ENCODE measurements at places on chromosomes 3 and 15.
A peak's percentile ranks its signal among the peaks of the same experiment; 100 is the strongest.

DNA sequence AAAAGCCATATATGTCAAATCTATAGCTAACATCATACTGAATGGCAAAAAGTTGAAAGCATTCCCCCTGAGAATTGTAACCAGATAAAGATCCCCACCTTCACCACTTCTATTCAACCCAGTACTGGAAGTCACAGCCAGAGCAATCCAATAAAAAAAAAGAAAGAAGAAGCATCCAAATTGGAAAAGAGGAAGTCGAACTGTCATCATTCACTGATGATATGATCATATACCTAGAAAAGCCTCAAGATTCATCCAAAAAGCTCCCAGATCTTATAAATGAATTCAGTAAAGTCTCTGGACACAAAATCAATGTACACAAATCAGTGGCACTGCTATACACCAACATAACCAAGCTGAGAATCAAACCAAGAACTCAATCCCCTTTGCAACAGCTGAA lies 97.4 kb downstream of the CBLB start:
- no peak for DNase-seq

GRCh38 chr15:79371591-79371990 lies 60.5 kb upstream of the MINAR1 start:
- no peak for DNase-seq

- DNase-seq: no peak
Observed at GRCh38 chr3:20250786-20251185, 64.8 kb upstream of the SGO1 start.

- DNase-seq: no peak
Observed at GRCh38 chr15:38631119-38632075, 66.8 kb upstream of the RASGRP1 start.

GRCh38 chr15:68414591-68414990 lies 17.4 kb downstream of the ITGA11 start:
- no peak for DNase-seq

- no peak for DNase-seq
Observed at GRCh38 chr3:43638594-43639447, 17.0 kb upstream of the ANO10 start.

- DNase-seq: no peak
Observed at GRCh38 chr3:38650248-38650951, 913 bp upstream of the SCN5A start.

- DNase-seq: no peak
Observed at GRCh38 chr15:55669270-55669669, 73.7 kb downstream of the PRTG start.

GRCh38 chr15:35663956-35664355 lies 118.0 kb upstream of the DPH6 start:
- DNase-seq: no peak

GRCh38 chr15:101543431-101543830 lies 53.9 kb upstream of the PCSK6 start:
- DNase-seq: no peak

- no peak for DNase-seq
Observed at GRCh38 chr3:44963571-44964325, 12.2 kb downstream of the ZDHHC3 start.

GRCh38 chr15:65300924-65301441 lies 3.5 kb upstream of the RNU5B-1 start:
- no peak for DNase-seq

- no peak for DNase-seq
Observed at GRCh38 chr3:130839813-130840212, 54.1 kb upstream of the ATP2C1 start.

- no peak for DNase-seq
Observed at GRCh38 chr3:72280876-72281275, 495.9 kb upstream of the PROK2 start.

- no peak for DNase-seq
Observed at GRCh38 chr3:119302697-119303551, 8.7 kb downstream of the ARHGAP31 start.

DNA sequence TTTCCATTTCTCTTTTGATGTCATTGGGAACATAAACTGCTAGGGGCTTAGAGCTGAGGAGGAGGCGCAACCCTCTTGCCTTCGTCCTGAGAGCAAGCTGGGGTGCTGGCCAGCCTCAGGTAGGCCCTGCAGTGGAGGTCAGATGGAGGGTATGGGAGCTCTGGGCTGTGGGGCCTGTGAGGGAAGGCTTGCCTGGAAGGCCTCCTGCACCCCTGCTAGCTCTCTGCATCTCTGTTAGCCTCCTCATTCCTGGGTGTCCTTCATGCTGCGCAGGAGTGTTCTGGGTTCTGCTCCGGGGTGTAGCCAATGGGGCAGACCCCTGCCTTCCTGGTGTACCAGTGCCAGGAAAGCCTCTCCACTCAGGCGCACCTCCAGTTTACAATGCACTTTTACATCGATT lies 11.8 kb downstream of the GP5 start:
- DNase-seq: no peak

DNA sequence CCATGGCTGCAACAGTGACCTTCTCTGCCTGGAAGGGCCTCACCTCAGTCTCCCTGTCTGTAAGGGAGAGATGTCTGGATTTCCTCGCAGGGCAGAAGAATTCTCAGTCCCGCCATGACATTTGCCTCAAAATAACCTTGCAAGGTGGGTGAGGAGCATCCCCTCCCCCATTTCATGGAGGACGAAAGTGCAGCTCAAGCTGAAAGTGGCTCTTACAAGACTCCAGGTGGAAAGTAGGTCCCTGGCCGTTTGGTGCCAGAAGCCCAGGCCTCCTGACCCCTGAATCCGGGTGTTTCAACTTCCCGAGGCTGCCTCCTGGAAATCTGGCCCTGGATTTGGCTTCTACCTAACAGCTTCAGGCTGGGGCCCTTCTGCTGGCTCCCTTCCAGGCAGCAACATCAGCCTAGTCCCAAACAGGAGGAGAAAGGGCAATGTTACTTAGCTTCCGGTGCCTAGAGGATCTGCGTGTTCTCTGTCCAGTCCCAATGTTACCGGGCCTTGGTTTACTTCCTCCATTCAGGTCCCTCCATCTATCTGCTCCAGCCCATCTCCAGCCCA lies 769 bp upstream of the CSPG4 start:
- DNase-seq: no peak

GRCh38 chr3:119365418-119365817 lies 71.2 kb downstream of the ARHGAP31 start:
- no peak for DNase-seq

DNA sequence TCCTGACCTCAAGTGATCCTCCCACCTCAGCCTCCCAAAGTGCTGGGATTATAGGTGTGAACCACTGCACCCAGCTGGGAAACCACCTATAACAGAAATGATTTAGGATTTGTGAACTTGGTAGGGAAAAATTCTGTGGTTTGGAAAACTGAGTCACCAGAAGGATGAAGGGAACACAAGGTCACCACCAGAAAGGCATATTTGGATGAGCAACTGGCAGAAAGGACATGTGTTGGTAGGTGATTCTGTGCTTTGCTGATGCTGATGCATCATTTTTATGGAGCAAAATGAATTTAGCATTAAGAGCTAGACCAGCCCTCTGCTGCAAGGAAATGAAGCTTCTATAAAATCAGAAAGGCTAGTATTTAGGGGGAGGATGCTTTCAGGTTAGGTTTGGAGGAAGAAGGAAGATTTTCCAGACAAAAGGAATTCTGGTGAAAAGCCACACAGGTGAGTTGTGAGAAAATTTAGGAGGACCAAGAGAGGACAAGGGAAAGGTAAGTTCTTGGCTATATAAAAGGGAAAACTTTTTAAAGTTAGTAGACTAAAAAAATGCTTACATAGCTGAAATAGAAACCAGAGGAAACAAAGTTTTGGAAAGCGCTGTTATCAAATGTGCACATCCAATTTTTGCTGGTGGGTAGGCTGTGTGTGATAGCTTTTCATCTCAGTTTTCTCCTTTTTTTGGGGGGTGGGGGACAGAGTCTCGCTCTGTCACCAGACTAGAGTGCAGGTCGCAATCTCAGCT lies 3.6 kb downstream of the PXK start:
- peak; percentile 85 for DNase-seq

- no peak for DNase-seq
Observed at GRCh38 chr3:150174179-150174578, 203.5 kb upstream of the PFN2 start.

- DNase-seq: no peak
Observed at GRCh38 chr15:29280514-29280913, 10.9 kb upstream of the NSMCE3 start.
